ENCODE measurements at places on chromosomes 5 and 9.

DNA sequence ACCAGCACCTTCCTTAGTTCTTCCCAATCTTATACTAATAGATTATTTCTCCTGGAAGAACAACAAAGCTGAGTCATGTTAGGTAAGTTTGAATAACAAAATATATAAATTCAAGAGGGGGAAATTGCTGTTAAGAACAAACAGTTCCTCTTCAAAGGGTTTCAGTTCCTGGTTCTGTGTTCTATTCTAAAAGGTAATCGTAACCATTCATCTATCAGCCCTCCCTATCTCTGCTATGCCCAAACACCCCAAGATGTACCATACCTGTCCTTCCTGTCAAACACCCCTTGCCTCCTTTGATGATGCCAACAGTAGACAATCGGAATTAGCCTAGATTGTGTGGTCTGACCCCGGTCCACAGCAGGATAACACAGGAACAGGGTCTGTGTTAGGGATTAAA lies 4.2 kb upstream of the RNF180 start:
- no peak for ATAC-seq

- ATAC-seq, result no peak
Observed at GRCh38 chr5:68754536-68754935, 339.3 kb upstream of the SLC30A5 start.

GRCh38 chr9:88817628-88818027 lies 173.6 kb upstream of the S1PR3 start:
- no peak for ATAC-seq

GRCh38 chr5:17232405-17232804 lies 15.0 kb downstream of the BASP1 start:
- ATAC-seq, result no peak

- ATAC-seq, result no peak
Observed at GRCh38 chr5:136226401-136226800, 33.4 kb upstream of the SMIM32 start.

DNA sequence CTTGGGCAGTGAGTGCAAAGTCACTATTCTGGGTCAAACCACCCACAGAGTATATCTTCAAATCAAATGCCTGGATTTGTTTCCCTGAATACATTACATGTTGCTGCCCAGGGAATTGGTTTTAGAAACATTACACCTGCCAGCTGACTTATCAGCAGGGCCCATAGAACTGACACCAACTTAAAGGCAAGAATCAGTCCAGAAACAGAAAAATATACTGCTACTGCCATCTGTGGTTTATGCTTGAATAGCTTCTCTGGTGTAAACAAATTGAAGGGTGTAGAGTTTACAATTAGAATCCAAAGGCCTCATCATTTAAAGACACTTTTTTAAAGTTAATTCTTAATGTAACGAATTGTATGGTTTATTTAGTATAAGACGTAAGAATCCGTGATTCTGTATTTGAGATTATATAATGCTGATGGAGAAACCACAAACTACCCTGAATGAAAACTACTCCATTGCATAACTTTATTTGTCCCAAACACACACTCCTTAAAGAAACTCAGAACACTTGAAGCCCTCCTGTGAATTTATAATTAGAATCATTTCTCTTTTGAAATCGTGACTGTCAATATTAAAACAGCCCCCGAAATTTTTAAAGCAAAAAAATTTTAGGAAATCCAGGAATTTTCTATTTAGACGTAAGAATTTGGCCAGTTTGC lies 6.2 kb downstream of the NR6A1 start:
- peak; percentile 72 for ATAC-seq

GRCh38 chr5:180170106-180170809 lies 38.8 kb downstream of the RASGEF1C start:
- ATAC-seq, result no peak

- ATAC-seq, result no peak
Observed at GRCh38 chr9:74556685-74557084, 59.5 kb downstream of the RORB start.

DNA sequence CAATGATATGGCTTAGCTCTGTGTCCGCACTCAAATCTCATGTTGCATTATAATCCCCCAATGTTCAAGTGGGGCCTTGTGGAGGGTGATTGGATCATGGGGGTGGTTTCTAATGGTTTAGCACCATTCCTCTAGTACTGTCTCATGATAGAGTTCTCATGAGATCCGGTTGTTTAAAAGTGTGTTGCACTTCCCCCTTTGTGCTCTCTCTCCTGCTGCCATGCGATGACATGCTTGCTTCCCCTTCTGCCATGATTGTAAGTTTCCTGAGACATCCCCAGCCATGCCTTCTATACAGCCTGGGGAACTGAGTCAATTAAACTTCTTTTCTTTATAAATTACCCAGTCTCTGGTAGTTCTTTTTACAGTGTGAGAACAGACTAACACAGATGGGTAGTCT lies 427.1 kb downstream of the CHSY3 start:
- ATAC-seq, result no peak

- no peak for ATAC-seq
Observed at GRCh38 chr5:175590471-175590881, 67.4 kb upstream of the HRH2 start.

DNA sequence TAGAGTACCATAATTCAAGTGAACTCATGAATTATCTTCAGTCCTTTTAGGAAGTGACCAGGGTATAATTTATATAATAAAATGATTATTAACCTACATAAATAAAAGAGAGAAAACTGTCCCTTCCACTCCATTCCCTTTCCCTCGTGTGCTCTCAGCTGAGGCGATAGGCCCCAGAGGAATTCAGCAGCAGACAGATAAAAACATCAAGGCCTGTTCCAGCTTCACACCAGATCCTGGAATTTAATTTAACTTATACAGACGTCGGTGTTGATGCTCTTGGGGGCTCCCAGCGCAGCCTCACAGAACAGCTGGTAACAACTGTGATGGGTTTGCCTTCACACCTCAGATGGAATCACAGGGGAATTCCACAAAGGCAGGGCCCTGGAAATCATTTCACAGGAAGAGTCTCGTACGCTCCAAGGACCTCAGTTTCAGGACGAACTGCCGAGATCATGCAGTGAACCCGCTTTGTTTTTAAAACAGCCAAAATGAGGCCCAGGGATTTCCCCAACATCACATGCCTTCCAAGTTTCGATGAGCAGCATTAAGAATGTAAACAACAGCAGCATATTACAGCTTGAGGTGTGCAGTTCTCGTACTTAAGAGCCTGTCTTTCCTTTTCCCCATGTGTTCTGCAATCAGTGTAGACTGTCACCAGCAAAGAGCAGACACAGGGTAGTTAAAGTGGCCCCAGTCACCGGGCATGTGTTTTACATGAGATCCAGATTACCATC lies 73.6 kb upstream of the ALDH1B1 start:
- ATAC-seq, result peak; percentile 59

- no peak for ATAC-seq
Observed at GRCh38 chr5:145739843-145740242, 95.3 kb downstream of the PRELID2 start.

- no peak for ATAC-seq
Observed at GRCh38 chr5:113259034-113259433, 175.8 kb downstream of the TSSK1B start.

- ATAC-seq, result no peak
Observed at GRCh38 chr9:136316896-136317676, 10.3 kb upstream of the GPSM1 start.

DNA sequence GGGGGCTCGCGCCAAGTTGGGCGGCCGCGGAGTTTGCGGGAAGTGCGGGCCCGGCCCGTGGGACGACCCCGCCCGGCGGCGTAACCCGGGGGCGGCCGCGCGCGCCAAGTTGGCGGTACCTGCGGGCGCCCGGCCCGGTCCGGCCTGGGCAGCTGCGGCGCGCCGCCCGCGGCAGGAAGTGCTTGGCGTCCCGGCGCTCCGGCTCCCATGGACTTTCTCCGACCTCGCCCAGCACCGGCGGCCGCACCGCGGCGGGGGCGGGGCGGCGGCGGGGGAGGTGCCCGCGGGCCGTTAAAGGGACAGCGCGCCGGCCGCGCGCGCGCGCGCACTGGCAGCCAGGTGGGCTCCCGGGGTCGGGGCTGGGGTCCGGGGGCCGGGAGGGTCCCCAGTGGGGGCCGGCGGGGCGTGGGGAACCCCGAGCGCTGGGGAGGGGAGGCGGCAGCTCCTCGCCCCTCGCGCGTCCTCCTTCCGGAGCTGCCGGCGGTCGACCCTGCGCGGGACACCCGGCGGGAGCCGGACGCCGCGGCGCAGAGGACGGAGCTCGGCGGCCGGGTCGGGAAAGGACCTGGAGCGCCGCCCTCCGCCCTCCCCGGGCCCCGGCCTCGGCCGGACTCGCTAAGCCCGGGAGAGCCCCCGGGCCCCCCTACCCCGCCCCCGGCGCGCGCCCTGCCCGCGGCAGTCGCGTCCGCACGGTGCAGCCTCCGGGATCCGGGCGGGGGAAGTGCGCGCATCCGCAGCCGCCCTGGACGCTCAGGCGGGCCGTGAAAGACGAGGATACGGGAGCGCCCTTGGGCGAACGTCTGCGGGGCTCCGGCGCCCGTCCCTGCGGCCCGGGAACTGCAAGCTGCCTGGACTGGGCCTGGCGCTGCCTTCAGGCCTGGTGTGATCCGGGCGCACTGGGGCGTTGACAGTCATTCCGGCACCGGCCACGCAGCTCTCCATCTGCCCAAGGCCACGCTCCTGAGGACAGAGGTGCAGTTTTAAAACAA lies at the start of gene NACC2:
TSS of gene NACC2 (minus strand) at position 220 of the 989 bp plus-strand sequence. CDS start 44,768 bp downstream, outside the sequence.
- ATAC-seq, result peak; percentile 65

DNA sequence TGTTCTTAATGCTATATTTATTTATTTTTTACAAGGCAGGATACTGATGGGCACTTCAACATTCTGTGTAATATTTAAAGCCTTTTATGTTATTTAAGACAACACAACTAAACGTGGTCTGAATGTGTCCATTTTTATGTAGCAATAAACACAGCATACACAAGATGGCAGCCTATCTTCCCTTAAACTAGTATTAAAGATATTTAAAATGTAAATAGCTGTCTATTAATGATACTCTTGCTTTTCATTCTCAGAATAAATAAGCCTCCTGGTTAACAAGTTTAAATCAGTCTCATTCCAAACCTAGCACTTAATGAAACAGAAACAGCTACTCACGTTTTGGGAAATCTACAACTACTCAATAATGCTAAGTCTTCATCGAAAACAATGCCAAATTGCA lies 315.7 kb downstream of the MCTP1 start:
- ATAC-seq, result peak; percentile 86

DNA sequence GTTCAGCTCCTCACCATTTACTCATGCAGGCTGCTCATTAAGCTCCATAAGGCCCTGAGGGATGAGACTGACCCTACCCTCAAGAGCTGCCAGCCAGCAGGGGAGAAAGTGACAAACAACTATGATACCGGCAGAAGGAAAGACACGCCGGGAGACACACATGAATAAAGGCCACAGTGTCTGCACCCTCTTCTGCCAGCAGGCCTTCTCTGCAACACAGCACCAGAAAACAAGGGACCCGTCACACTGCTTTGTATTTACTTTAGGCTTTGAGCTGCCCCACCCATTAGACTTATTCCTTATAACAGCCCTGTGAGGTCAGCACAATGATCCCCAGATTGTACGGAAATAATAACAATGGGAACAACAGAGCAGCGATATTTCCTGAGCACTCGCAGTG lies 7.2 kb downstream of the GABBR2 start:
- ATAC-seq, result no peak

DNA sequence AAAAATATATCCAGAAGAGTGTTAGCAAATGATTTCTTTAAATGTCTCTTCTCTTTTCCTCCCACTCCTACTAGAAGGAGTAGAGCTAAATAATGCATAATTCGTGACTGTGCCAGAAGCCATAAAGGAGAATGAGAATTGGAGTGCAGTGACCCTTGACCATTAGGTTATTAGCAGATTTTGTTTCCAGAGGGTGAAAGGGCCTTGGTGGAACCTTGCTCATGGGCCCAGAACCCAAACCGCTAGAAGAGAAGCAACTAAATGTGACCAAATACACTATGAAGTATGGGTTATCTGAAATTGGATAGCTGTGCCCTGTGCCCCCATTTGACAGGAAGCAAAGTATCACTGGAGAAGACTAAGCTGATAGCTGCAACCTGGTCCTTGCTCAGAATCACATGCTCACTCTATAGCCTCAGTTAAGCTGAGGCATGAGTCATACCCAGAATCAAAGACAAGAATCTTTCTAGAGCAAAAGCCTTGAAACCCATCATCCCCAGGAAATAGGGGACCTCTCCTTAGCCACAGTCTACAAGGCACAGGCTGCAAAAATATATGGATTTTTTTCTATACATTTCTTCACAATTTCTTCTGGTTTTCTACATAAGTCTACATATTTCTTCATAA lies 36.3 kb downstream of the CAPSL start:
- no peak for ATAC-seq

GRCh38 chr5:62645223-62645622 lies 66.6 kb downstream of the LRRC70 start:
- ATAC-seq, result no peak

GRCh38 chr5:93163010-93163663 lies 417.9 kb downstream of the NR2F1-AS1 start:
- peak; percentile 89 for ATAC-seq

GRCh38 chr5:61831736-61832135 lies 474.3 kb upstream of the KIF2A start:
- ATAC-seq, result no peak

DNA sequence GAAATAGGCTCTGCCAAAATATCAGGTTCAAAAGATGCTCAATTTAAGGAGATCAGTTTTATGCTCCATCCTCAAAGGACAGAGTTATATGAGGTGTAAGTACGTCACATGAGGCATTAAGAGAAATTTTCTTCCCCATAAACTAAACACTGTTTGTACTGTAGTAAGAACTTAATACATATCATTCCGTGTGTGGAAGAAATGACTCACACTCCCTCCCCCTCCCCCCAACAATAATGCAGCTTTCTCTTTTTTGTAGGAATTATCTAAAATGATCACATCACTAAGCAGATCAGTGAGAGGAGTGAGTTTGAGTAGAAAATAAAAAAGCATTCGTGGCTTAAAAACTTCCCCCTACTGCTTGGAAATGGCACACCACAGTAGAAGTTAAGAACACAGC lies 2.2 kb downstream of the CDH12 start:
- no peak for ATAC-seq

DNA sequence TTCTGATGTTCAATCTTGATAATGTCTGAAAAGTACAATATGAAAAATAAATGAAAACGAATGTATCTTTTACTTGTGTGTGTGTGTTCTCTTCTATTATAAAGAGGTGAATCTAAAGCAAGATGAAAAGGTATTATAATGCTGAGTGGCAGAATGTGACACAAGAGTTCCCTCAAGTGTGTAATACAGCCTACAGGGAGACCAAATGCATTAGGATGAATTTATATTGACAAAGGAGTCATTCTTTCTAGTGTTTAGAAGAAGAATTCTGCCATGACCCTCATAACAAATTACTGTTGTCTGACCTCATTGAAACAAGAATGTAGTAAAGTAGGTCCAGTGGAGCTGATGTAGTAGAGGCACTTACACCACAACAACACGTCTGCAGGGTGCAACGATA lies 1119.0 kb upstream of the CDH10 start:
- ATAC-seq, result no peak

DNA sequence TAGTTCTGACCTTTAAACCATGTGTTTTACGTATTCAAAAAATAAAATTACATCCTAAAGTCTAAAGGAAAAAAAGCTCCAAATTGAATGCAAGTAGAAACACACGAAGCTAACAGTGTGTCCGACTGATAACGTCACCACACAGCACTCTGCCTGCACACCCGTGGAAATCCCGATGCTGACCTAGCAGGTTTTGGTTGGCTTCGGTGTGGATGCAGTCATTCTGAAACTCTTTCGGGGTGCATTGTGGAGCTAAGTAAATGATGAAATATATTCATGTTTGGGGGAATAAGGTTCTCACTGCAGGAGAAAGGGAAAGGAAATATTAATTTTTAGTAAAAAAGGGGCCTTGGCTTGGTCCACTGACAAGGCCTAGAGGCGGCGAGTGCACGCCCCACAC lies 2.0 kb downstream of the RASGEF1C start:
- ATAC-seq, result no peak
